Mucosa of gallbladder (tissue), 1 donor: ENCODE measurements at places on chromosomes 6 and 20. TPM values are rescaled to one million over a fixed set of nuclear protein-coding genes. Genes with fewer than 3 reads are reported as not detected.

DNA sequence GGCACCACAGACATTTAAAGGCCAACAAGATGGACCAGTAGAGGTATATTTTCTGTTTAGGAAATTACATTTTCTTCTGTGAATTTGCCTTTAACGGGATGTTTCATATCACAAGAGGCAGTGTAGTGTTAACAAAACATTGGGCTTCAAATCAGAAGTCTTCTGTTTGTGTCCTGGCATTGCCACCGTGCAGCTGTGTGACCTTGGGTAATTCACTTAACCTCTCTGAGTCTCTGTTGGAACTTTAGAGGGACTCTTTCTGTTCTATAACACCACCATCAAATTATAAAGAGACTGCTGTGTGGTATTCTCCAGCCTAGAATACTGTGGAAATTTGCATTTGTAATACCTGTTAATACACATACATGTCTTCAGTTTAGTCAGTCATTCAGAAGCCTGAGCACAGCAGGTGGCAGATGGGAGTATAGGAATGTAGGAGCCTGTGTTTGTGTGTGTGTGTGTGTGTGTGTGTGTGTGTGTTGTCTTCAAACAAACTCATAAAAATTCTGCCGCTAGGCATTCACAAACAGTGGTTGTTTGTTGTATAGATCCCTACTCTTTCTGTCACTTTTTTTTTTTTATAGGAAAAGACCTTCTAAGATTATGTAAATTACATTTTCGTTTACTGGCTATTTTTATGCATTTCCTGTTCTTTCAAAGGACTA, 22.6 kb downstream of the UST start:
- no peak for DNase-seq

DNA sequence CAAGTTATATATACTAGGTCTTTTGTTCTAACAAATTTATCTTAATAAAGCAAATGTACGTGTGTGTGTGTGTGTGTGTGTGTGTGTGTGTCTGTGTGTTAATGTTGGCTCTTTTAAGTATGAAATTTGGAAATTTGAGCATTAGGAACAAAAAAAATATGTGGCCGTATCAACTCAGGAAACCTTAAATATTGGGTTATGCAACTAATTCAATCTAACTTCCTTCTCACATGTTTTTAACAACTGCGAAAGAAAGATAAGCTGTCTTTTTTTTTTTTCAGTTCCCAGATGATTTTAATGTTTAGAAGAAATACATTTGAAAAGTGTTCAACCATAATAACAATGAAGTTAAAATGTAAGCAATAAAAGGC, 616.4 kb upstream of the ARID1B start:
- no peak for DNase-seq

- peak; percentile 84 for DNase-seq
Measured at GRCh38 chr6:139597771-139598755, 223.6 kb upstream of the CITED2 start.

ARID1B gene
- total RNA-seq: 101 TPM

DNA sequence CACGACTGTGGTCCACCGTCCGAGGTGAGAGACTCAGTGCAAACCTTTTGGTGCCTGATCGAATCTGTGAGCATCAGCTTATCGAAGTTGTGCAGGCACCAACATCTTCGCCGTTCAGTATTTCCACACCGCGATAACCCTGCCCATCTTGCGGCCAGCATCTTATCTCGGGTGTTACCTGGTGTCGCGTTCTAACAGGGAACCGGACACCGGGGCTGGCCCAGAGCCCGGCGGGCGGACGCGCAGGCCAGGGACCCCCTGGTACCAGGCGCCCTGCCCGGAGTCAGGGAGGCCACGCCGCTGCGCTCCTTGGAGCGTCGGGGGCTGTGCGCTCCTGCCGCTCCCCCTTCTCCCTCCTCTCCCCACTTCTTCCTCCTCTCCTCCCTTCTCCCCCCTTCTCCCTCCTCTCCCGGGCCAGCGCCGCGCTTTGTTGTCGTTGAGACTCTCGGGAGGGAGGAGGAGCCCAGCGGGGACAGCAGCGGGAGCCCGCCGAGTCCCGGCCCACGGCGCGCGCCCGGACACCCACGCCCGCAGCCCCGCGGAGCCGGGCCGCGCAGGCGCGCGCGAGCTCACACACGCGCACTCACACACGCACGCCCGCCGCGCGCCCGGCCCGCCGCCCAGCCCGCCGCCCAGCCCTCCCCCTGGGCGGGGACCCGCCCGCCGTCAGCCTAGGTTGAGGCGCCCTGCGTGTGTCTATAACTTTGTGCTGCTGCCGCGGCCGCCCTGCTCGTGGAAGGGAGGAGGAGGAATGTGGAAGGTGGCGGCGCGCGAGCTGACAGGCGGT, 1.4 kb upstream of the FOXO3 start:
- peak; percentile 94 for DNase-seq

GRCh38 chr6:42569102-42570028, 5.5 kb downstream of the UBR2 start:
- DNase-seq: no peak

GRCh38 chr6:33633462-33634158, 12.5 kb downstream of the ITPR3 start:
- peak; percentile 76 for DNase-seq

- DNase-seq: no peak
Measured at GRCh38 chr20:17646209-17646960, 35.7 kb downstream of the RRBP1 start.

DNA sequence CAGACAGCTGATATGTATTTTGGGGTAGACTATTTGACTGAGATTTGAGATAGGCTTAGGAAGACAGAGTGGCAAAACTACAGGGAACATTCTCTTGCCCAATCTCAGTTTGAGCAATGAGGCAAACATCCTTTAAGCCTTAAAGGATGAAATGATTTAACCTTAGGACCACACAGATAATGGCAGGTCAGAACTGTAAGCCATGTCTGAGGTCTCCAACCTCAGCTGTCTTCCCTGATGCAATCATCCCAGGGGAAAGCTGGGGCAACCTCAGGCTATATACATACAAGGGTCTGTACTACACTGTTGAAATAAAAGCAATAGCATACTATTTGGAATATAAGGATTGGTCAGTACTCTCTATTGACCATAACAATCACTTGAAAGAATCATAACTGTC, 83.8 kb upstream of the NUP153 start:
- no peak for DNase-seq

DNA sequence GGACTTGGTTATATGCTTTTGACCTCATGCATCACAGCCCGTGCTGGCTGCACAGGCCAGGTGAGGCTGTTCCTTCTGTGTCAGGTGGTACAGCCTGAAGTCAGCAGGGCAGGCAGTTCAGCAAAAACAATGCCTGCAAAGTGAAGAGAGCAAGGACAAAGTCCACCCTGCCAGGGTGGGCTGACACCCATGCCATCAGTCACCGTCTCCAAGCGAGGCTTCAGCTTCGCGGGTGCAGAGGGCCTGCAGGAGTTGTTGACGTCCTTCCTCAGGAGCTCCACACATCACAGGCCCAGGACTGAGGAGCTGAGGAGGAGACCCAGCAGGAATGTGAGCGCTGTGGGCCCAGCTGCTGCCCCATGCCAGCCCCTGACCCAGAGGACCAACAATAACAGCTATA, 111.3 kb downstream of the SASH1 start:
- DNase-seq: no peak

DNA sequence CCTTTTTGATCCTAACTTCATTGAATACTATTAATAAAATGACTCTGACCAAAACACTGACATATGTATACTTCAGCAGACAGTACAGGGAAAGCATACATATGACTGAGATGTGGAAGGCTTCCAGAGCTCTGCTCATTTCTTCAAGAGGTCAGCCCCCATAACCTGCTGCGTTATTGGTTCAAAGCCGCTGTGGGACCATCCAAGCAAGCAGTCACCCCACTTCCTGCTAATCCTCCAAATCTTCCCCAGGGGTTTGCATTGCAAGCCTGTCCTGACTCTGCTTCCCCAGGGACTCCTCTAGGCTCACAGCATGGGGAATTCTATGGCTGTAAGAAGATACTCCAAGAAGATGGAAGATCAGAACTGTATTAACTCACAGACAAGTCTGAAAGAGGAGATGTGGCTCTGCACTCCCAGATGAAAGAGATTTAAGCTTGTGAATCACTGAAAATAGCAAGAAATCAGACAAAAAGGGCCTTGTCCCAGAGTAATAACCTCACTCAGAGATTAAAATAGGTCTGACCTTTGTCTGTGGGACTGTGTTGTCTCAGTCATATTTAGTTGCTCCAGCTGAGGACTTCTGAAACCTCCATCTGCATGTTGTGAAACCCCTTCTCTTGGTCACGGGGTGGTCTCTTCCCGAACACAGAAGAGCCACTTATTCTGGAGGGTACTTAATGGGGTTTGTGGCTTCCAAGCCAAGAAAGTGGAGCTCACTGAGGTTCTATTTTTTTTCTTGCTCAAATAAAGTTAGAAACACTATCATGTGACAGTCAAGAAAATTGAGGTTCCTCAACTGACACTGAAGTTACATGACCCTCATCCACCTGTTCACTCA, 101.5 kb upstream of the MARCKS start:
- no peak for DNase-seq

SLC26A8 gene
- not detected for total RNA-seq

- DNase-seq: no peak
Measured at GRCh38 chr20:52087471-52087870, 104.1 kb downstream of the ZFP64 start.

- no peak for DNase-seq
Measured at GRCh38 chr6:25963426-25964123, 973 bp downstream of the TRIM38 start.

FBXO9 gene
- 88.1 TPM for total RNA-seq

DNA sequence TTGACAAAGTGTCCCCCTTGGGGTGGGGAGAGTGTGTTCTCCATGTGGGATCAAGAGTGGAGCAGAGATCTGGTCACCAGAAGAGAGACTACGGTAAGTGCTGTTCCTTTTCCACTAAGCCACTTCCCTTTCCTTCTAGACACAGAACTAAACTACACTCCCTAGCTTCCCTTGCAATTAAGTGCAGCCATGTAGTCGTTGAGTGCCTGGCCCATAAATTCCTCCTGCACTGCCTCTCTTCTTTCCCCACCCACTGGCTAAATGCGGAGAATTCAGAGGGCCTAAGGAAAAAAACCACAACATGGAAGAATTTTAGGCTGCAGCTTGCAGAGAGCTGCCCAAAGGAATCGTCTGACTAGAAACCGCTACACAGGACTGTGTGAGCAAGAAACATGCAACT, 1.5 kb downstream of the WDR27 start:
- no peak for DNase-seq

- DNase-seq: no peak
Measured at GRCh38 chr6:116298973-116299372, 19.2 kb upstream of the TSPYL1 start.

- DNase-seq: peak; percentile 21
Measured at GRCh38 chr6:20402342-20403069, 827 bp downstream of the E2F3 start.

DNA sequence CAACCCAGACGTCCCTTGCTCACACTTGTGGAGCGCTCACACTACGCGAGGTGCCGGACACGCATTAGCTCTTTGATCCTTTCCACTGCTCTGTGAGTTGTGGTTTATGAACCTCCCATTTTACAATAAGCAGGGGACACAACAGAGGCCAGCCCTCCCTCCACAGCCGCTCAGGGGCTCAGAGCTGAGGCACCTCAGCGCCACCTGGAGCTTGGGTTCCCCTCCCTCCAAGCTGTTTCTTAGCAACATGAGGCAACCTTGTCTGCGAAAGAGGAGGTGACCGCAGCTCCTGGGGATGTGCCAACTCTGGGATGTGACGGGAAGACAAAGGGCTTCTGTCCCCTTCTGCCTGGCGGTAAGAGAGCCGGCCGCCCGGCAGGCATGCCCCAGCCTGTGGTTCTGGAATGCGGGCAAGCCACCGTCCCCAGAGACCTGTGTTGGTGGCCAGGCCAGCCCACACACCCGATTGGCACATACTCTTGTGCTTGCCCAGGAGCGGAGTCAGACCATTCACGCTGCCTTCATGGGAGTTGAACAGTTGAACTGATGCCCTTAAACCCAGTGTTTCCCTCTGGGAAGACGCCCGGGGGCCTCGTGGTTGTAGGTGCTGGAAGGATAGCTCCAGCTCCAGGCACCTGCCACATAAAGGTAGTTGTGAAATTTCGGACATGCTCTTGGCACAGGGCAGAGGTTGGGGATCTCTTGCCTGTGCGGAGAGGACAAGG, 44.5 kb downstream of the RBM38 start:
- DNase-seq: peak; percentile 79

DNA sequence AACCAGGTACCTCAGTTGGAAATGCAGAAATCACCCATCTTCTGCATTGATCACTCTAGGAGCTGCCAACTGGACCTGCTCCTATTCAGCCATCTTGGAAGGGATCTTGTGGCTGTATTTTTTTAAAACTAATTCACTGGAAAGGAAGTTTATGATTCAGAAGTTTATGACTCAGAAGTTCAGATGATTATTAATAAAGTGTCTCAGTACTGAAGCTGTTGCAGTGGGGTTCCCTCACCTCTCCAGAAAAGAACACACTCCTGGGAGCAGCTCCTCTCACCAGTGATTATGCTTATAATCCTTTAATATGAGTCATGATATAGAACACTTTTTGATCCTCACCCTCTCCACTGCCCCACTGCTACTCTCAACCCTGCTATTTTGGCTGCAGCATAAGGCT, 291.2 kb upstream of the HS3ST5 start:
- DNase-seq: no peak

GRCh38 chr6:139364302-139364981, 10.0 kb downstream of the CITED2 start:
- no peak for DNase-seq

ID1 gene
- total RNA-seq: 59.7 TPM

DNA sequence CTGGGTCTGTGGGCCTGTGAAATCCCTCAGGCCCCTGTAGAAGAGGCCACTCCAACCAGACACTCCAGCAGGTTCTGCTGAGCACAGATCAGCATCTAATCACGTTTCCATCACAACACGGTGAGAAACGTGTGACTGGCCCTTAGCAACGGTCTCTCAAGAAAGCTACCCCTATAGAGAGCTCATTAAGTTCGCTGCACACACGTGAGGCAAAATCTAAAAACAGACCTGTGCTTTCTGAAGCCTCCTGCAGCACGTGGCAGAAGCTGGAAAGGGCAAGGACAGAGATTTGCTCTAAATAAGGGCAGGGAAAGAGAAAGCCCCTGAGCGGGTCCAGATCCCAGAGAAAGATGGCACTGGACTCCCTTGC, 56.5 kb downstream of the GPR6 start:
- no peak for DNase-seq

- no peak for DNase-seq
Measured at GRCh38 chr6:139533171-139533570, 158.7 kb upstream of the CITED2 start.

GRCh38 chr6:24183584-24183983, 57.6 kb downstream of the NRSN1 start:
- DNase-seq: no peak

RHAG gene
- total RNA-seq: 0.52 TPM

- DNase-seq: no peak
Measured at GRCh38 chr6:163284151-163284550, 130.4 kb upstream of the QKI start.
